Hematopoietic multipotent progenitor cell (in vitro differentiated cells): ENCODE measurements at places on chromosomes 7 and 10.

- no peak for DNase-seq
Measured at GRCh38 chr7:146131701-146132100, 15.1 kb downstream of the CNTNAP2 start.

- DNase-seq = no peak
Measured at GRCh38 chr10:119940487-119940886, 48.0 kb downstream of the SEC23IP start.

DNA sequence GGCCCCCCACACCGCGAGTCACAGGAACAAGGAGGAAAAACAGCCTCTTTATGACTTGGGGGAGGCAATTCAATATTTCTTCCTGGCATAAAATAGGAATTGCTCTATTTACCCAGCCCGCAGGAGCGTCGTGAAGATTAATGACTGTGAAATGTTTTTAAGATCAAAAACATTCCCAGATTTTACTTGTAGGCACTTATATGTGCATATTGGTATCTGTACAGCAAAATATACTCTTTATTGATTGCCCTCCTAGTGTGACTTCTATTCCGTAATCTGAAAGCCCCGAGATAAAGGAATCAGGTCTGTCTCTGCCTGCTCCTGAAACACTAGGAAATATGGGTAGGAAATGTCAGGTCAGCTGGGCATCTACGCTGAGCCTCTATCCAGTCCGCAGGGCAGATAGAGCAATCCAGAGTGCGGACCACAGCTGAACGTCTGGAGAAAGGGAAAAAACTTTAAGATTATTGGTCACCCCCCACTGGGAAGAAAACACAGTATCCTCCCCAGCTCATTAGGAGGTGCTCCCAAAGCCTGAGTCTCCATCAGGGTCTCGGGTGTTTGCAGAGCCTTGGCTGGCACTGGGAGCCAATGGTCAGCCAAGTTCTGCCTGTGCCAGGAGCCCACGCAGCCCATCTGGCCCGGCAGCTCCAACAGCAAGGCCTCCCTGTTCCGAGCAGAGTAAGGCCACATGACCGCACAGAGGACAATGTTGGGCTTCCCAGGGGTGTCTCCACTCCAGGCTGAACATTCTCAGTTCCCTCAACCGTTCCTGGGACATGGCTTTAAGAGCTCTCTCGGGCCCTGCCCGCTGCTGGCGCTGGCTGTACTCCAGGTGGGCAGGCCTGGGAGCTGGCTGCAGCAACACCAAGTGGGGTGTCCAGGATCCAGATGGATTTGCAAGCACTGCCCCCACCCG, 7.7 kb downstream of the CTBP2 start:
- DNase-seq = no peak

- DNase-seq = no peak
Measured at GRCh38 chr10:34764472-34764946, 50.6 kb downstream of the PARD3 start.

GRCh38 chr7:73565675-73566340, 8.3 kb upstream of the BCL7B start:
- DNase-seq = no peak

DNA sequence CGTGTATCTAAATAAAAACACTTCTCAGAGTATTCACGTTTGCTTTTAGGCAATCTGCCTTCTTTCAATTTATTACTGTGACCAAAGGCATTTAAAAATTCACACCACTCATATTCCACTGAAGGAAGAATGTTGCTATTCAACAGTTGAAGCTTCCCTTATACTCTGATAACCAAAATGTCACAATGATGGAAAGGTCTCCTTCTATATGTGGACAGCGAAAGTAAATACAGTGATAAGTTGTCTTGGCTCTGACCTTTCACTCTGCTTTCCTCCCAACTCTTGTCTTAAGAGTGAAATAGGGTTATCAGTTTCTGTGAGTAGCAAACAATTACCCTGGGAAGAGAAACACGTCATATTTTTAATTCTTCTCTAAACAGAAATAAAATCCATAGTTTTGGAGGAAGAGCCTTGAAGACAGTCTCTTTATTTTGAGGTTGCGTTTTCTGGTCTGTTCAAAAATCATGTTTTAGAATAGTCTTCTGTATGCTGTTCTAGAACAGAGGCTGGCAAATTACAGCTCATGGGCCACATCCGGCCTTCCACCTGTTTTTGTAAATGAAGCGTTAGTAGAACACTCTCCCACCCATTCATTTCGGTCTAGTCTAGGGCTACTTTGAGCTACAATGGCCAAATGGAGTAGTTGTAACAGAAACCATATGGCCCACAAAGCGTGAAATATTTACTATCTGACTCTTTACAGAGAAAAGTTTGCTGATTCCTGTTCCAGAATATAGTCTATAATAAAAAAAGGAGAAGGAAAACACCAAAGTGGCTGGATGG, 41.3 kb downstream of the ETV1 start:
- DNase-seq = no peak

GRCh38 chr7:144941127-144941526, 105.3 kb upstream of the TPK1 start:
- DNase-seq = no peak

DNA sequence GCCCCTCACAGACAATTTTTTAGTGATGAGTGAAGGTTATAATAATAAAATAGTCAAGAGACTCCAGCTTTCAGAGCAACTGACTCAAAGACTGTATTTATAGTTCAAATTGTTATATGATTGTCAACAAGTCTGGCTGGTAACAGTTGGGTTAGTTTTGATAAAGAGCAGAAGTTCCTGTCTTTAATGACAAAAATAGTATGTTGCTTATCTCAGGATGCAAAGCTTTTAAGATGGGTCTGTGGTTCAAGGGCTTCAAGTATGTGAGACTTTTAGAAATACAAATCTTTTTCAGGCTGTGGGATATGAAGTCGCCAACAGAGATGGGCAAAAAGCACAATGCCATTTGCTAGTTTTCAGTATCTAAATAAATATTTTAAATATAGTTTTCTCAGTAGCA, 118.4 kb downstream of the ABCA13 start:
- DNase-seq = peak; percentile 87

DNA sequence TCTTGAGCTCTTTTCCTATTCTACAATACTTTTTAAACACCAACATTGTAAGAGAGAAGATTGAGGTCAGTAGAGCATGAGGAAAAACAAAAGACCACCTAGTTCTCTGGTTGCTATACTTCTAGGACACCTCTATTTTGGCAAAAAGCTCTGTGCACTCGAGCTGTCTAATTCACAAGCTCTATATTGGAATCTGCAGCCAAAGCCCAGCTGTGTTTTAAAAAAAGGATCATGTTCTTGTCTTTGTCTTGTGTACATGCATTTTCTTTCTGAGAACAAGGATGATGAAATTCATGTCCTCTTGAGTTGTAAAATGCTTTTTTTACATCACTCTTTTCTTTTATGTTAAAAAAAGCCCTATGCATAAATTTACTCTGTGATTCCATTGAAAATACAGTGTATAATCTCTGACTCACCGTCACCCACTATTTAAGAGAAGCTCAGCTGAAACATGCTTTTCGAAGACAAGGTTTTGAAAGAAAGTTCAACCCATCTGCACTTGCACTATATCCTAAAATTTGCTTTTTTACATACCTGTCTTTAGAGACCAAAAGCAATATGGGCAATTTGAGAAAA, 215.5 kb upstream of the VSTM2A start:
- DNase-seq = no peak

- DNase-seq = no peak
Measured at GRCh38 chr10:72050873-72051272, 37.5 kb downstream of the SPOCK2 start.

DNA sequence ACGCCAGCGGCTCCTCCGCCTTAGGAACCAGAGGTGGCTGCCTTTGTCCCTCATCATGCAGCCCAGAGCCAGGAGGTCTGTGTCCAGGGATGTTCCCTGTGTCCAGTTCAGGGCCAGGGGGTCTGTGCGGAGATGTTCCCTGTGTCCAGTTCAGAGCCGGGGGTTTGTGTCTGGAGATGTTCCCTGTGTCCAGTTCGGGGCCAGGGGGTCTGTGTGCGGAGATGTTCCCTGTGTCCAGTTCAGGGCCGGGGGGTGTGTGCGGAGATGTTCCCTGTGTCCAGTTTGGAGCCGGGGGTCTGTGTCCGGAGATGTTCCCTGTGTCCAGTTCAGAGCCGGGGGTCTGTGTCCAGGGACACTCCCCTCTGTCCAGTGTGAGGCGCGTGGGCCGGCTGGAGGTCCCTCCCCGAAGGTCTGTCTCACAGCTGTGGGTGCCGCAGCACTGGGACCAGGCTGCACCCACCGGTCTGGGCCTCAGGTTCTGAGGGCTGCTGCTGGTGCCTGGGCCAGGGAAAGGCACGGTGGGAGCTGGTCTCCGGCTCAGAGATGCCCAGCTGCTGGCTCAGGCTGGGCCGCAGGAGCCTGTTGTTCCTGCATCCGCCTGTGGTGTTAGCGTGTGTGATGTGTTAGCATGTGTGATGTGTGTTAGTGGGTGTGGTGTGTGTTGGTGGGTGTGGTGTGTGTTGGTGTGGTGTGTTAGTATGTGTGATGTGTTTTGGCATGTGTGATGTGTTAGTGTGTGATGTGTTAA, 67.9 kb upstream of the CFAP46 start:
- DNase-seq = no peak

DNA sequence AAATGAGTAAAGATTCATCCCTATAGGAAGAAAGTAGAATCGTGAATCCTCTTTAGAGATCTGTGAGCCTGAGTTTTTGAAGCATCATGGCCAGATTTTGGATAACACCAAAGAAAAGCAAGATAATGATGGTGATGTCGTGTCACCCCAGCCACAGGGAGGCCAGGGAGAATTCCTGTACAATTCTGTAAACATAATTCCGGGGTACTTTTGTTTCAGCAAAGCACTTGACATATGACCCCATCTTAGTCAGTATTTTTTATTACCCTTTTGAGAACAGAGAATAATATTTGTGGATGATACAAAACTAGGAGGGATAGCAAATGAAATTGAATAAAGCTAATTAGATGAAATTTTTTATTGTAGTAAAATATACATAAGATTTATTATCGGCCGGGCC, 33.8 kb downstream of the NACAD start:
- no peak for DNase-seq

- DNase-seq = no peak
Measured at GRCh38 chr10:49373361-49373760, 22.5 kb downstream of the DRGX start.

- DNase-seq = no peak
Measured at GRCh38 chr10:58992830-58993460, 183.5 kb upstream of the PHYHIPL start.

DNA sequence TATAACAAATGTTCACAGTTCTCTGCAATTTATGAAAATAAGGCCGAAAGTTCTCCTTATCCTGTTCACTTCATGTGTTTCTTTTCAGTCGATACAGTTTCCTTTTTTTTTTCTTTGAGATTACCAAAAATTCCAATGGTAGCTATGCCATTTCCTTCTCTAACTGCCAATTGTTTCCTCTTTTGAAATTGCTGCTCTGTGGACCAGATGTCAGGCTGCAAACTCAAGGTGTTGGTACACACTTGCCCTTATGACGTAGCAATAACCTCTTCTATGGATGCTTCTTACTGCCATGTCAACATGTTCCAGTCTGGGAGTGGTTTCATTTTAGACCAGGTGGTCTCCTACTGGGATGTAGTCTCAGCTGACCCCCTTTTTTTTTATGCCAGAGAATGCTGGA, 52.9 kb downstream of the CASD1 start:
- DNase-seq = no peak

GRCh38 chr10:13078912-13079775, 20.8 kb upstream of the OPTN start:
- DNase-seq = no peak

- no peak for DNase-seq
Measured at GRCh38 chr10:133204226-133205015, 25.6 kb upstream of the UTF1 start.

GRCh38 chr10:107425931-107426553, 261.5 kb upstream of the SORCS1 start:
- DNase-seq = no peak

DNA sequence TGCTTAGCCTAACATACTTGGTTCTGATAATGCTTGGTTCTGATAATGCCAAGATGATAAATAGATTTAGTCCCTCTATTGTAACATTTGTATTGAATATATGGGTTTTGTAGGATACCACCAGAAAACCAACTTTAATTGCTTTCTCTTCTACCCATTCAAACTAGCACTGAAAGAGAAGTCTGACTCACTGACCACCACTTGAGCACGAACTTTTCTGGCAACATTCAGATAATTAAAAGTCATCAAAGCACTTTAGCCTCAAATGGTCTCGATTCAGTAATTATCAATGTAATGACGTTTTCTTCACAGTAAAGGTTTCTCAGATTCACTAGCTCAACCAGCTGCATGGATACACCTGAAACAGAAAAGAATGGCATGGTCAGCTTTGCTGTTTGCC, 63.0 kb downstream of the HDAC9 start:
- DNase-seq = no peak

GRCh38 chr7:134313543-134313942, 3.2 kb downstream of the SLC35B4 start:
- DNase-seq = no peak

DNA sequence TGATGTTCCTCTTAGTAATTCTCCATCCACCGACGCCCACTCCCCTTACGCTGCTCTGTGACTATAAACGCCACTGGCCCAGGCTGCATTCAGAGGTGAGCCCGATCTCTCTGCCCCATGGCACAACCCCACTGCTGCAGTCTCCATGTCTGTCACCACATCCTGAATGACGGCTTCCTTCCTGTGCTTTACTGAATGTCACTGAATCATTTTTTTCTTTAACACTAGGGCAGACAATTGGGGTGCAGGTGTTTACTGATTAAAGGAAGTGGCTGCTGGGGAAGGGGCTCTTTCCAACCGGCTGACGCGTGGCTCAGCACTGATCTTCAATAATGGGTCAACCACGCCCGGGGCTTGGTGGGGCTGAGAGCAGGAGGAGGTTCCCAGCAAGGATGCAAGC, 208.3 kb downstream of the USP6NL start:
- peak; percentile 40 for DNase-seq

GRCh38 chr7:95658676-95659075, 62.4 kb upstream of the PDK4 start:
- no peak for DNase-seq

- no peak for DNase-seq
Measured at GRCh38 chr7:98488167-98488566, 87.3 kb upstream of the BAIAP2L1 start.

DNA sequence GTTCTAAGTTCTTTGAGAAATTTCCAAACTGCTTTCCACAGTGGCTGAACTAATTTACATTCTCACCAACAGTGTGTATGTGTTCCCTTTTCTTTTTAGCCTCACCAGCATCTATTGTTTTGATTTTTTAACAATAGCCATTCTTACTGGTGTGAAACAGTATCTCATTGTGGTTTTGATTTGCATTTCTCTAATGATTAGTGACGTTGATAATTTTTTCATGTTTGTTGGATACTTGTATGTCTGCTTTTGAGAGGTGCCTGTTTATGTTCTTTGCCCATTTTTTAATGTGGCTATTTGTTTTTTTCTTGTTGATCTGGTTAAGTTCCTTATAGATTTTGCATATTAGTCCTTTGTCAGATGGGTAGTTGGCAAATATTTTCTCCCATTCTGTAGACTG, 191.4 kb downstream of the AGMO start:
- DNase-seq = no peak

- no peak for DNase-seq
Measured at GRCh38 chr10:11483201-11484148, 128.0 kb downstream of the USP6NL start.
